Thoracic aorta (tissue), 2 donors: ENCODE measurements at places on chromosomes 13 and 19.

DNA sequence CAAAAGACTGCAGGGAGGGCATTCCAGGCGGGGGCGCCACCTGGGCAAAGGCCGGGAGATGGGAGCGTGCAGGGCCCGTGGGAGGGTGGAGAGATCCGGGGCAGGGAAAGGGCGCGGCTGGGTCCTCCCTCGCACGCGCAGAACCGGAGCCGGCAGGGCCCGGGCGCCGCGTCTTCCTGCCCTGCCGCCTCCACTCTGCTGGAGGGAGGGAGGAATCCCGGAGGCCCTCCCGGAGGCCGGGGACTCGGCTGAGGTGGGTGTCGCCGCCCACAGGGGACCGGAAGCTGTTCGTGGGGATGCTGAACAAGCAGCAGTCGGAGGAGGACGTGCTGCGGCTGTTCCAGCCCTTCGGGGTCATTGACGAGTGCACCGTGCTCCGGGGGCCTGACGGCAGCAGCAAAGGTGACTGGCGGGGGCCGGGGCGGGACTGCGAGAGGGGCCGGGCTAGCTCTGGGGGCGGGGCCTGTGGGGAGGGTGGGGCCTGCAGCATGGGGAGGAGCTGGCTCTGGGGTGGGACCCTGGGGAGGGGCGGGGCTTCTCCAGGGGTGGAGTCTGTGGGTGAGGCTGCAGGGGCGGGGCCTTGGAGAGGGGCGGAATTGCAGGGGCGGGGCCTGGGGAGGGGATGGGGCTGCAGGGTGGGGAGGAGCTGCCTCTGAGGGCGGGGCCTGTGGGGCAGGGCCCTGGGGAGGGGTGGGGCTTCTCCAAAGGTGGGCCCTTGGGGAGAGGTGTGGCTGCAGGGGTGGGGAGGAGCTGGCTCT lies 51.3 kb downstream of the CELF5 start:
- peak; percentile 7 for DNase-seq

- no peak for DNase-seq
Measured at GRCh38 chr19:54354761-54355160, 10.0 kb downstream of the LAIR1 start.

DNA sequence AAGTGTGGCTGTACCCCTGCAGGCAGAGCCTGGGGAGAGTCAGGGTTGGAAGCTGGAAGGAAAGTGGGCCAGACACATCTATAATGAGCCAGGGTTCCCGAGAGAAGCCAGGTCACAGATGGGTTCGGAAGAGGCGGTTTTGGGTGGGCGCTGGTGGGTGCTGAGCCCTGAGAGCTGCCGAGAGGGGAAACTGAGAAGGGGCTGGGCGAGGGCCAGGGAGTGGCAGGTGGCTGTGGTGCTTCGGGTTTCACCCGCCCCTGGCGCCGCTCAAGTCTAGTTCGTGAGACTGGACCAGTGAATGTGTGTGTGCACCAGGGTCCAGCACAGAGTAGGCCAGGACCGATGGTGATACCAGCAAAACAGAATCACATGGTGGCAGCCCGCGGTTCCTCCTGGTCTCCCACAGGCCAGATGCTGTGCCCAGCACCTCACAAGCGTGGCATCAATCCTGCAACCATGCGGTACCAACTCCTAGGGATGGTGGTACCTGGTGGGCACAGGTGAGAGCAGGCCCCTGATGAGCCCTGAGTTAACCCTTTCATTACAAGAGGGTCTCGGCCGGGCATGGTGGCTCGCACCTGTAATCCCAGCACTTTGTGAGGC lies 1.8 kb upstream of the LRRC4B start:
- DNase-seq, result no peak

DNA sequence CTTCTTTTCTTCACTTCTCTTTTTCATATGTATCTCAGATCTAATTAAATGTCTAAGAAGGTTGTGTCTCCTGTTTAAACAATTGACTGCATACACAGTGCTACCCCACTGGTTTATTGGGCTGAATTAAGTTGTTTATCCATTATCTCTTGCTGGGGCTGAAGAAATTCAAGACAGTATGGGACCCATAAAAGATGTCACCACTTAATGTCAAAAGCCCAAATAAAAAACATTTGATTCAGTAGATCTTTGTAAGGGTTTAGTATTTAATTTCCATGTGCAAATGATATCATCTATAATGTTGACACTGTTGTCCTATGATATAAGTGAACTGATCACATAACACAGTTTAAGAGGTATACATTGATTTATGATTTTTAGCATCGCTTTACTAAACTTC lies 1431.9 kb upstream of the PCDH20 start:
- no peak for DNase-seq

GRCh38 chr13:44272692-44273091 lies 100.9 kb upstream of the SERP2 start:
- no peak for DNase-seq
